ENCODE measurements at places on chromosomes 7 and 10. TPM values are rescaled to one million over a fixed set of nuclear protein-coding genes. Genes with fewer than 3 reads are reported as not detected.

UTF1 gene
- not detected for polyA plus RNA-seq

TEX36 gene
- polyA plus RNA-seq, result not detected

OR2F1 gene
- not detected for polyA plus RNA-seq

PON3 gene
- 237 TPM for polyA plus RNA-seq

AGAP5 gene
- 1.4 TPM for polyA plus RNA-seq

- no peaks in the 10 kb centered on the region for H3K36me3 ChIP-seq
- no peaks in the 10 kb centered on the region for H3K4me1 ChIP-seq
- DNase-seq, result no peak
- no peaks in the 10 kb centered on the region for H3K27me3 ChIP-seq
These were observed 26.8 kb downstream of the BET1 start for GRCh38 chr7:93977211-93977950.

- H3K27ac ChIP-seq, result no peak overlapping the region
- H3K4me3 ChIP-seq, result no peak overlapping the region
- no peaks in the 10 kb centered on the region for H3K36me3 ChIP-seq
- no peak for DNase-seq
- H3K27me3 ChIP-seq, result no peaks in the 10 kb centered on the region
These were observed 4.7 kb upstream of the EBLN1 start for GRCh38 chr10:22222236-22223190.

GRCh38 chr10:131749767-131750142 lies 151.1 kb upstream of the PPP2R2D start:
- H3K27ac ChIP-seq, result no peak overlapping the region
- peaks cover 4% of the 10 kb centered on the region for H3K4me1 ChIP-seq
- H3K36me3 ChIP-seq, result no peaks in the 10 kb centered on the region
- no peaks in the 10 kb centered on the region for H3K27me3 ChIP-seq

DNA sequence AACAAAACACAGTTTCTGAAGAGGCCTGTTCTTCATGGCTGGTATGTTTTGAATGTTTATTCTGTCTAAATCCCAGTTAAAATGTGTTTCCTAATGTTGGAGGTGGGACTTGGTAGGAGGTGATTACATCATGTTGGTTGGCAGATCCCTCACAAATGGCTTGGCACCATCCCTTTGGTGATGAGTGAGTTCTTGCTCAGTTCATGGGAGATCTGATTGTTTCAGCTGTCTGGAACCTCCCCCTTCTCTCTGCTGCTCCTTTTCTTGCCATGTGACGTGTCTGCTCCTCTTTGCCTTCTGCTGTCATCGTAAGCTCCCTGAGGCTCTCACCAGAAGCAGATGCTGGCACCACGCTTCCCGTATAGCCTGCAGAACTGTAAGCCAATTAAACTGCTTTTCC lies 383.6 kb upstream of the TPK1 start:
- no peaks in the 10 kb centered on the region for H3K4me1 ChIP-seq
- no peak overlapping the region for H3K4me3 ChIP-seq
- H3K27me3 ChIP-seq, result no peaks in the 10 kb centered on the region

DNA sequence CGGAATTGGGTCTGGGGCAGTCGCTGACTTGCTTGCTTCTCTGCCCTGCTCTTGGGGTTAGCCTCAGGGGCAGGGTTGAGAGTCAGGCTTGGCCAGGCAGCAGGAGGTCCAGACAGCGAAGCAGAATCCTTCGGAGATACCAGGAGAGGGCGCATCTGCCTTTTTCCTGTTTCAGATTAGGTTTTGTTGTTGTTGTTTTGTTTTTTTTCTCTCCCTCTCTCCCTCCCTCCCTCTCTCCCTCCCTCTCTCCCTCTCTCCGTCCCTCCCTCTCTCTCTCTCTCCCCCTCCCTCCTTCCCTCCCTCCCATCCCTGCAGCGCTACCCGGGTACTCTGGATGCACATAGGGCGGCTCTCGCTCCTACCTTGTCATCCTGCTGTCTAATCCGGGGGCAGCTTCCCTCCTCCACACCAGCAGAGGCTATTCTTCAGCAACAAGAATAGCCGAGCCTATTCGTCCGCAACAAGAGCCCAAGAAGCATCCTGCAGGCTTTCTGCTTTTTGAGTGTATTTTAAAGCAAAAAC lies 758 bp upstream of the OPTN start:
- H3K36me3 ChIP-seq, result no peaks in the 10 kb centered on the region
- peak overlapping the region; percentile 74 for H3K27ac ChIP-seq
- no peaks in the 10 kb centered on the region for H3K4me1 ChIP-seq
- DNase-seq, result peak; percentile 54

GRCh38 chr10:78806681-78807221 lies 262.0 kb upstream of the ZMIZ1 start:
- H3K36me3 ChIP-seq, result no peaks in the 10 kb centered on the region
- H3K27ac ChIP-seq, result no peak overlapping the region
- no peak for DNase-seq
